ENCODE measurements at places on chromosomes 12 and 14.

GRCh38 chr12:113422886-113423669 is 898 bp downstream of the SDSL start:
- DNase-seq: no peak

DNA sequence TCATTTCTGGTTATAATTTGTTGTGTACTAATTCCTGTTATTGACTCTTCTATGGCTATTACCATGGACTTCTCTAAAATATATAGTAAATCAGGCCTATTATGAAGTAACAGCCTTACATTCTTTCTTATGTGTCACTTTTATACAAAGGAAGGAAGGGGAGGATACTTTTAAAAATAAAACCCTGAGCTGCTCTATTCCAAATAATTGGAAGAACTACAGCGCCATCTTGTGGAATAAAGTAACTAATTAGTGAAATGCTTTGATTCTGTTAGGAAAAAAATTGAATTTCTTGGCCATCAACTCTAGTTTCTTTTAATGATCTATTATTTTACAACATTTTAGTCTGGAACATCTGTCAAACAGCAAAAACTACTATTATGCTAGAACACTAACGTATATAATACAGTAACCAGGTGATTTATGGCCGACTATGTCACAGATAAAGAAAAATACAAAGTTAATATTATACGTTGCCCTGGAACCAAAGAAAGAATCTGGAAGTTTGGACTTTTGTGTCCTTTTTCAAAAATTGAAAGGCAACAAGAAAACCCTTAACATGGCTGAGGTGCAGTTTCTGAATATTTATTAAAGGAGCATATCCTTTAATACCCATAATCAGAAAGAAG is 55.0 kb upstream of the NELL2 start:
- no peak for DNase-seq

GRCh38 chr12:117494833-117495655 is 133.6 kb upstream of the NOS1 start:
- no peak for DNase-seq

DNA sequence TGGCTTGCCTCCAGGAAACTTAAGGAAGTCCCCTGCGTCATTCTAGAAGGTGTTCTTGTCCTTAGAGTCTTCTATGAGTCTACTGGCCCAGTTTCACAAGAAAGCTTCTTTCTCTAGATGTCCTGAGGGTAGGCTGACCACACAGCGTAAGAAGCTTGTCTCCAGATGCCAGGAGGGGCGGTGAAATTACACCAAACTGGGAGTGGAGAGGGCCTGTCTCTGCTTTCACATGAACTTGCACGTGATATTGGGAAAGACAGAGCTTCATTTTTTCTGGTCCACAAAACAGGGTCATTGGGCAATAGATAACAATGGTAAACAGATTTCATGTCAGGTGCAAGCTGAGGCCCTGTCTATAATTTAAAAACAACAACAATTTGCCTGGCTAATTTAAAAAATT is 85.7 kb upstream of the TBX3 start:
- DNase-seq: no peak

DNA sequence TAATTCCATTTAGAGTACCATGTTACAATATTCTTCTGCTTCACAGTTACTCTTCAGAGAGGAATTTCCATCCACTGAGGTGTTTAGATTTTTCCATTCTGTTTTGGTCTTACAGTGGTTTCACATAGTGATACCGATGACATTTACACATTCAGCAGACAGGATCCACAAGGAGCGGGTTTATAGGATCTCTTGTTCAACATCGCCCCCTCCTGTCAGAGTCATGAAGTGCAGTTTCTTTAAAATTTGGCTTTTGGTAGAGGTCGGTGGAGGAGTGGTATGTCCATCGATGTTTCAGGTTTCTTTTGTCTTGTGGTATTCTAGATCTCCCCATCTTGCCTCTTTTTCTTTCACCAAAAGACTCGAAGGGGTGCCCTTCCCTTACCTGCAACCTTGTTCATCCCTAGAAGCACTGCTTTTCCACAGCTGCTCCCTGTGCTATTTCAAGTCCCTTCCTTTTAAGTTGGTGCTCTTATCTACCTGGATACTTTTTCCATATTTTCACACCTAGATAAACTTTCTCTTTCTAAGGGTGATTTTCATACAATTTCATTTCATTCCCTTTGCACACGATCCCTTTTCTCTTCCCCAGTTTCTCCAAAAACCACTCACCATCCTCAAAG is 181.3 kb downstream of the ITPR2 start:
- peak; percentile 20 for DNase-seq

- DNase-seq: no peak
Observed at GRCh38 chr14:85527445-85528035, 2.4 kb upstream of the FLRT2 start.

DNA sequence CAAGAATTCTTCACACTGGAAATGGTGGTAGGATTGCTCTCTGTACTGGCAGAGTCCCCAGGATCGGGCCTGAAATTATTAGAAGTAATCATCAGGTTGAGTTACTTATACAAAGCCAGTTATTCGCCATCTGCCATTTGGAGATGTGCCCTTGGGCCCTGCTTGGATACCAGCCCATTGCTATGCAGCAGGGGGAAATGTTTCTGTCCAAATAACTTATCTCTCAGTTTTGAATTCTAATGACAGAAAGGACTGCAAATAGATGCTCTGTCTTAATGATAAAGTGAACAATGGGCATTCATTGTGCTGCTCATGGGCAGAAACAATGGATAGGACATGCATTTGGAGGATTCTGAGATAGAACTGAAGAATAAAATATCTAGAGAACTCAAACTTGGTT is 139.1 kb upstream of the PELI2 start:
- no peak for DNase-seq

- DNase-seq: no peak
Observed at GRCh38 chr12:86148071-86148470, 108.1 kb downstream of the MGAT4C start.

- no peak for DNase-seq
Observed at GRCh38 chr12:62297321-62297720, 37.1 kb downstream of the USP15 start.

DNA sequence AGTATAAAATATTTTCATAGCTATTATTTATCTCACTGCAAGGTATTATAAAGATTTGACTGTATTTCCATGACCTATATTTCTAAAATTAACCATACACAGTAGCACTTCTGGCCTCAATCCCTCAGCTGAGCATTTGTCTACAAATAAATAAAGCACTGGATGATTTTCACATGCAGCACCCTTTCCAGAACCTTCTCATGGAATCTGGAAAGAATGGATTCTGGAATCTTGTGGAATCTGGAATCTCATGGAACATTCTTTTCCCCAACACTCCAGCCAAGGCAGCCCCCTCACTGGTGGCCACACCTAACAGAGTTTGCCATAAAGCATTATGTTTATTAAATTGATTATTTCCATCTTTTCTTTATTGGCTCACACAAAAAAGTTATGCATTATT is 199.2 kb downstream of the MSRB3 start:
- DNase-seq: no peak

- no peak for DNase-seq
Observed at GRCh38 chr12:89880690-89881350, 172.2 kb upstream of the ATP2B1 start.

- no peak for DNase-seq
Observed at GRCh38 chr12:41772478-41772877, 372.2 kb downstream of the GXYLT1 start.

- no peak for DNase-seq
Observed at GRCh38 chr14:92994942-92995341, 72.0 kb downstream of the CHGA start.

- no peak for DNase-seq
Observed at GRCh38 chr14:84749191-84749955, 780.6 kb upstream of the FLRT2 start.

- DNase-seq: no peak
Observed at GRCh38 chr12:112597986-112598385, 179.2 kb downstream of the PTPN11 start.

DNA sequence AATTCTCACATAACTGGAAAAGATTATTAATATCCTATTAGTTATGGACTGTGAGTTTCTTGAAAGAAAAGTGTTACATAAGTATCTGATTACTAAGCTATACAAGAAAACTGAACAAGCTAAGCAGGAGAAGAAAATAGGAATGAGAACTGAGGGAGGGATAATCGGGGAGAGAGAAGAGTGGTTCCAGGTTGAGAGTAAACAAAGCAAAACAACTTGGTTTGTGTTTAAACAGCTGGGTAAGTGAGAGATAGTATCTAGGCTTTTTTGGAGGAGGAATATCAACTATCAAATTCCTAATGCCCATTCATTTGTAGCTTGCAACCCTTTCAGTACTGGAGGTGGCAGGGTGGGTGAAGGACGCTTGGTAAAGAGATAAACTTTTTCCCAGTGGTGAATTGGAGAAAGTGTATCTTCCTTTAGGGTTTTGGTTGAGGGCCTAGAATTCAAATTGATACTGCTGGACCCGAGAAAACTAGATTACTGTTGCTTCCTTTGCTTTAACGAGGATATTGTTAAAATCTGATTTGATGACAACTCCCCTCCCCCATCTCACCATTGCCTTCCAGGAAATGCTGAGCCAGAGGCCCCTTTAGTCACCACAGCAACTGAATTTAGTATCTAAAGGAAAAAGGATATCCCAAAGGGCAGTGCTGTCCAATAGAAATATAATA is 2.0 kb upstream of the SLC2A3 start:
- no peak for DNase-seq

GRCh38 chr14:85057221-85057620 is 472.7 kb upstream of the FLRT2 start:
- no peak for DNase-seq

DNA sequence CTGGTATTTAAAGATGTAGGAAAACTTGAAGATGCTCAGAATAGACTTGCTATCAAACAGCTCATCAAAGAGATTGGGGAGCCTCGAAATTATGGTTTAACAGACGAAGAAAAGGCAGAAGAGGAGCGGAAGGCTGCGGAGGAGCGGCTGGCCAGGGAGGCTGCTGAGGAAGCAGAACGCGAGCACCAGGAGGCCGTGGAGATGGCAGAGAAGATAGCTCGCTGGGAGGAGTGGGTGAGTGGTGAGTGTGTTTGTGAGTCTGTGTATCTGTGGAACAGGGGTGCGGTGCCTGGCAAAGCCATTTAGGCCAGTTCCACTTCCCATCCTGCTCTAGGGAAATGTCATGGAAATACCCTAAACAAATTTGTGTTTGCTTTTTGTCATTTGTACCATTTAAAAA is 19.2 kb upstream of the PAPOLA start:
- no peak for DNase-seq

DNA sequence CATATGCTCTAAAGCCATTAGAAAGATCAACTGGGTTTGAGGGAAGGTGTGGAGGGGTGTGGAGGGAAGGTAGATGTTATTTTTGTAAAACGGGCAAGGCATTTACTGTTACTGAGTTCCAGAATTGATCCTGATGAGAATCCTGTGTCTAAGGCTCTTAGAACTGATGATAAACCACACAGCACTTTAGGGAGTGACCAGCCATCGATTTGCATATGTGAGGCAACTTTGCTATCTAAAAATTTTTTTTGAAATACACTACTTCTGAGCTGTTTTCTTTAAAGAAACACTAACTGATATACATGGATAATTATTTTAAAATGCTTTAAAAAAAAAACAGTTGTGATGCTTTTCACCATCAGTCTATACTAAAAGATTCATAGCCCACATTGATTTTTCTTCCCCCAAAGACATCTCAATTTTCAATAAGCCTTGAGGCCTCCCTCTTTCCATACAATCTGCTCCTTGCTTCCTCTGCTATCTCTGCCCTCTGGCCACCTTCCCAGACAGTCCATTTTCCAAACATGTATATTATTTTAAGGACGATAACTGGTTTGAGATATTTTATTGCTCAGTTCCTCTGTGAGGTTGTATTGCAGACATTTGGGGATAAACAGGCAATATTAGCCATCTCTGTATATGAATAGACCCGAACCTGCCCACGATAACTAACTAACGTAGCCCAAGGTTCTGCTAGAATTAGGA is 265.9 kb downstream of the EFCAB11 start:
- DNase-seq: no peak

DNA sequence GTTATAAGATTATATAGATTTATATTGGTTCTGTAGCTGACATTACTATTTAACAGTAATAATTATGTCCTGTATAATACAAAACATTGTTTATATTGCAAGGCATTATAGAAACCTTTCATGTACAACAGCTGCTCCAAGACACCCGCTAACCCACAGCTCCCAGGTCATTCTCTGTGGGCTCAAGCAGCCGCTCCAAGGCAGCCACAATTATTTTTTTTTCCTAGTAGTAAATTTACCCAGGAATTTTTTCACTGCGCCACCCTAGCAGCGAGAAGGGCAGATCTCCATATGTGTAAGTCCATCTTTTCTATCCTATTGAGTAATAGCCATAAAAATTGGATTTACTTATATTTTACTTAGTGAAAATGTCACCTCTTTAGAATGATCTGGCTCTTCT is 36.3 kb downstream of the KNTC1 start:
- DNase-seq: no peak

DNA sequence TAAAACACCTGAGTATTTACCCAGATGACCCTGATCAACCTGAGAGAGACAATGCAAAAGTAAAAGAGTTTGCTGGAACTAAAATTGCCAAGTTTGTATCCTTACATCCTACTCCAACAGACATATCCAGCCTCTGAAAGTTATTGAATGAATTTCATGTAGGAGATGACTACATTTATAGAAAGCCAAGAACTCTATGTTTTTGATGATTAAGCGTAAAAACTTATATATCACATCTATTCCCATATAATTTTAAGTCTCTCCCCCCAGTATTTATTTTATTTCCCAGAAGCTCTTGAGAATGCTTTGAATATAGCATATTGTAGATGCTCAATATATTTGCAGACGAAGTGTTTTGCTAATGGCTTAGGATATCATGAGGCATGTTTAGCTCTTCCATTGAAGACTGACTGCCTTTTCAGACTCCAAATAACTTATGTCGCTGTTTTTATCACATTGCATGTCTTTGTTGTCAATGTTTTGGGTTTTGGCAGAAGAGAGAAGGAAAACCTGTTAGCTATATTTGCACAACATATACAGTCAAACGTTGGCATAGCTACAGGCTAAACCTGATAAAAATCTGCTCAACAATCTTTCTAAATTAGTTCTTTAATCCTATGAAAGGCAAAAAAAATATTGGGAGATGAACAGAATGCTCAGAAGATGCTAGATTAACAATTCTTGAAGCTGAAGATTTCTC is 213.6 kb downstream of the DIO2 start:
- no peak for DNase-seq

GRCh38 chr14:79193689-79194477 is 1017.4 kb downstream of the DIO2 start:
- DNase-seq: no peak

All from stimulated activated CD8-positive, alpha-beta memory T cell treated with anti-CD3 and anti-CD28 coated beads, Interleukin-2, amount 100 ng/mL, for 48 hours (primary cell).